Stimulated activated CD8-positive, alpha-beta memory T cell treated with anti-CD3 and anti-CD28 coated beads, Interleukin-4, amount 100 ng/mL, for 48 hours (primary cell): ENCODE measurements at places on chromosomes 1 and 21.
A peak's percentile ranks its signal among the peaks of the same experiment; 100 is the strongest.

DNA sequence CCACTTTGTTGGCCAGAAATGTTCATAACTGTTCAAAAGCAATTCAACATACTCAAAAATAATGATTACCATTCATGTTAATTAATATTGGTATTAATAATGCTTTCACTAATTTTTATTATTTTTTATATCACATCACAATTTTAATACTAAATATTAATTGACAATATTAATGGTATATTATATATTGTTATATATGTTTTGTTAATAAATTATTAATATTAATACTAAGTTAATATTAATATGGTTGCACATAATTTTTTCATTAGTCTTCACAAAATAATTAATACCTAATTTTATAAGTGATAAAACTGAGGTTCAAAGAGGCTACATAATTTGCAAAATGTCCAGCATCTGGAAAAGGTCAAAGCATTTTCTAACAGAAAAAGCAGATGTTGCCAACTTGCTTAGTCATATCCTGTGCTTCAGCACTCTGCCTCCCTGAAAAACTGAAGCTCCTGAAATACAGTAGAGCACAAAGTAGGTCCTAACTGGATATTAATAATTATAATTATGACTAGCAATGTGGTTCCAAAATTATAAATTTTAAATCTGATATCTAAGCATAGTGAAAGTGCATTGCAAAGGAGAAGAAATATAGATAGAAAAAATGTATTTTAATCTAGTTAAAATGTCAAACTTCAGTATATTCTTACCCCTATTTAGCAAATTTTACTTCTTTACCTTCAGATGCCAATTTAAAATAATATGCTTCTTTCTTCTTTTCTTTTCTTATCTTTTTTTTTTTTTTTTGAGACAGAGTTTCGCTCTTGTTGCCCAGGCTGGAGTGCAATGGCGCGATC lies 123.2 kb upstream of the TNFSF4 start:
- no peak for DNase-seq

- no peak for DNase-seq
Observed at GRCh38 chr1:56202186-56202585, 377.2 kb downstream of the PLPP3 start.

- DNase-seq = no peak
Observed at GRCh38 chr1:43274804-43275180, 5.0 kb downstream of the TMEM125 start.

GRCh38 chr1:34164771-34165391 lies at the start of gene CSMD2:
Gene CSMD2, minus strand, starts transcription at chr1:34165230. Its CDS starts 133 bp downstream, at chr1:34165097.
- no peak for DNase-seq

DNA sequence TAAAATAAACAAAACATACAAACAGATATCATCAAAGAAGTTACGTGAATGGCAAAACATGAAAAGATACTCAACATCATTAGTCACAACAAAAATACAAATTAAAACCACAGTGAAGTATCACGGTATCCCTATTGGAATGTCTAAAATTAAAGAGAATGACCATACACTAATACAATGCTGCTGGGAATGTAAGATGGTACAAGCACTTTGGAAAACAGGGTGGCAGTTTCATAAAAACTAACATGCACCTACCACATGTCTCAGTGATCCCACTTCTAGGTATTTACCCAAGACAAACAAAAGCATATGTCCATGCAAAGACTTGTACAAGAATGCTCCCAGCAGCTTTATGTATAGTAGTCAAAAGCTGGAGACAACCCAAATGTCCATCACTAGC lies 69.1 kb downstream of the HSF2BP start:
- DNase-seq = no peak

- DNase-seq = no peak
Observed at GRCh38 chr1:119097380-119097779, 43.1 kb downstream of the WARS2 start.

DNA sequence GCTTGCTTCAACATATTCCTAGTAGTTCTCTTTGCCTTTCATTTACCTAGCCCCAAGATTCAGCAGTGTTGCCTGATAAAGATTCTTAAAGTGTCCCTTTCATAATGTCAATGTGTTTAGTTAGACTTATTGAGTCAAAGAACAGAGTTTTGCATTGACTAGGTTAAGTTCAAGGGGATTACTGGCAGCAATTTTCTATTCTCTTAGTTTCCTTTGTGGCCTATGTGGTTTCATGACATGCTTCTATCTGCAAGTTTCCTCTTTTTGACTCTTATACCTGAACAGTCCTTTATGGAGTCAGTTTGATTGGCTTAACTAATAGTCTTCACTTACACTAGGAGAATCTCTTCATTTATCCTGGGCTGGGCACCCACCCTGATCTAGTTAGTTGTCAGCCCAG lies 151.3 kb downstream of the ADGRL4 start:
- no peak for DNase-seq

- DNase-seq = no peak
Observed at GRCh38 chr1:219773775-219774174, 154.6 kb downstream of the SLC30A10 start.

- no peak for DNase-seq
Observed at GRCh38 chr1:219553934-219554502, 58.9 kb downstream of the ZC3H11B start.

GRCh38 chr1:221794079-221794670 lies 52.3 kb upstream of the DUSP10 start:
- no peak for DNase-seq

DNA sequence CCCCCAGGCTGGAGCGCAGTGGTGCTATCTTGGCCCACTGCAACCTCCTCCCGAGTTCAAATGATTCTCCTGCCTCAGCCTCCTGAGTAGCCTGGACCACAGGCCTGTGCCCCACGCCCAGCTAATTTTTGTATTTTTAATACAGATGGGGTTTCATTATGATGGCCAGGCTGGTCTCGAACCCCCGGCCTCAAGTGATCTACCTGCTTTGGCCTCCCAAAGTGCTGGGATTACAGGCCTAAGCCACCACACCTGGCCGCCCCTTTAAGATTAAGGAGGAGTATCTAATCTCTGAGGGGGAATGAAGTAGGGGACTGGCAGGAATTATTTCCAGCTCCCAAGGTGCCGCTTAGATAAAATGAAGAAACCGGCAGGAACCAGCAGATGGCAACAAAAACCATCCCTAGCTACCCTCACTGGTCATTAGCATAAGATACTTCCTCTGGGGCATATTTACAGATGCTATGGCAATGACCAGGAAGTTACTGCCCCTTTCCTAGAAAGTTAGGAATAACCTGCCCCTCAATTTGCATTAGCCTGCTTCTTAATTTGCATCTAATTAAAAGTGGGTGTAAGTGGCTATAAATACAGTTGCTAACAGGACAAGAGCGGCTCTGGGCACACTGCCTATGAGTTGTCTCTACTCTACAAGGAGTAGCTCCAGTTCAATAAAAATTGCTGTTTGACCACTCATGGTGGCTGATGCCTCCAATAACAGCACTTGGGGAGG lies 7.1 kb upstream of the NSUN4 start:
- no peak for DNase-seq

DNA sequence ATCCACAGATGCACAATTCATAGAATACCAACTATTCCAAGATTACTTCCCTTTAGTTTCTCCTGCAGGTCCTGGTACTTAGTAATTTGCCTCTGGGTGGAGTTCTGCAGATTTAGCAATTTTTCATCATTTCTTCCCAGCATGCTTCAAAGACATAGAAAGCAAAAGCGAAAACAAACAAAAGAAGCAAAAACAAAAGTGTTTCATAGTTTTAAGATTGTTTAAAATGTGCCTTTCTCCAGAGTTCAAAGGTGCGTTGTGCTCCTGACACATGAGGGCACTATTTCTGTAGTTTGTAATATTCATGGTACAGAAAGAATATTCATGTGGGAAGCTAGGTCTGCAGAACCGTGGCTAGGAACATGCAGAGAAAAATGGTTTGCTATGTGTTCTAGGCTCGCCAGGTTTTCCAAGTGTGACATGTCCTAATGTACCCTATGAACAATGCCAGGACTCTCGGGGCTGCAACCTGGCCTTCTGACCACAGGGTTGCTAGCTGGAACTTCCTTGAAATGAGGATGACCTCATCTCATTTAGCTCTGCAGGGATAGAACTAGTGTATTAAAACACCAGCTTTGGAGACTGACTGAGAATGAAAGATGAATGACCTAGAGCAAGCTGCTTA lies 30.0 kb upstream of the RCSD1 start:
- peak; percentile 39 for DNase-seq

GRCh38 chr1:244662599-244662998 lies 9.7 kb downstream of the DESI2 start:
- no peak for DNase-seq
